AG08396 (cell line): ENCODE measurements at places on chromosomes 11 and 22.

GRCh38 chr11:130418756-130419155, 9.7 kb downstream of the ADAMTS8 start:
- peak; percentile 81 for DNase-seq

GRCh38 chr11:109970516-109971183, 122.5 kb upstream of the ZC3H12C start:
- no peak for DNase-seq

GRCh38 chr22:28792491-28793383, 7.6 kb downstream of the XBP1 start:
- DNase-seq = no peak

DNA sequence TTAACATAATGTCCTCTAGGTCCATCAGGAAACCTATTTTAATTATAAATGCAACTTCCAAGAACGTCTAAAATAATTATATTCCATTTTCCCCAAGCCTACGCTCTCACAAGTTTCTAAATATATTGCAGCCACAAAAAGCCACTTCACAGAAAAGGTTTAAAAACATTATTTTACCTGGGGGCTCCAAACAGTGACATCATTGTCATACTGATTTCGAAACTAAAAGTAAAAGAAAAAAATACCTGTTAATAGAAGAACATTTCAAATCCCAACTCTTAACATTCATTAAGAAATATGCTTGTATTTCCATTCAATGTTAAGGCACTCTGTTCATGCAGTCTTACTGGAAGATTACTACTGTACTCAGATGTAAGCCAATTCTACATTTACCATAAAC, 1.4 kb downstream of the PSMA1 start:
- DNase-seq = no peak

DNA sequence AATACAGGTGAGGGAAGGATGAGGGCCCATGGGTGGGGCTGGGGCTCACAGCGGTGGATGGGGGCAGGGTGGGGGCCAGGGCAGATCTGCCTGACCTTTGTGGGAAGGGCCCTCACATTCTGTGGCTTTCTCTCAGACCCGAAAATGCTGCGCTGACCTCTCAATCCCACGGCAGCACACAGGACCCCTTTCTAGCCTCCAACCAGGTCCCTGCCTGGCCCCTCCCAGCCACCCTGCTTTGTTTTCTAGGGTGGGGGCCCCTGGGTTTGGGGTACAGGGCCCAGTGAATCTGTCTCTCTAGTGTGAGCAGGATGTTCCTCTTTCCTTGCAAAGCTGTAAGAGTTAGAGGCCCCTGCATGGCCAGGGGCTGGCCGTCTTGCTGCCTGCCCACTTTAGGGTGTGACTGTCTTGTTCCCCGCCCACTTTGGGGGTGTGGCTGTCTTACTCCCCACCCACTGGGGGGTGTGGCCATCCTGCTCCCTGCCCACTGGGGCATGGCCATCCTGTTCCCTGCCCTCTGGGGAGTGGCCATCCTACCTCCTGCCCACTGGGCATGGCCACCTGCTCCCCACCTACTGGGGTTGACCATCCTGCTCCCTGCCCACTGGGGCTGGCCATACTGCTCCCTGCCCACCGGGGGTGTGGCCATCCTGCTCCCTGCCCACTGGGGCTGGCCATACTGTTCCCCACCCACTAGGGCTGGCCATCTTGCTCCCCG, 11.5 kb downstream of the PARVG start:
- DNase-seq = no peak

GRCh38 chr11:73838443-73839122, 38.1 kb downstream of the COA4 start:
- peak; percentile 51 for DNase-seq

DNA sequence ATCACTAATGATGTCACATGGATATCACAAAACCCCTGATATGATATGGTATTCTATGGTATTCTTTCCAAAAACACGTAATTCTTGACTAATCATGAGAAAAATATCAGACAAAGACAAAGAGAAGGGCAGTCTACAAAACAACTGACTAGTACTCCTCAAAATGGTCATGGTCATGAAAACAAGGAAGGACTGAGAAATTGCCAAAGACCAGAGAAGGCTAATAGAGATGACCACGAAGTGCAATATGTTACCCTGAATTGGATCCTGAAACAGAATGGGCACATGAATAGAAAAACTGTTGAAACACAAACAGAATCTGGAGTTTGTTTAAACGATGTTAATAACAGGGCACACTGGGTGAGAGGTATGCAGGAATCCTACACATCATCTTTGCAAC, 10.2 kb downstream of the CKAP5 start:
- no peak for DNase-seq

- DNase-seq = peak; percentile 50
Observed at GRCh38 chr11:69351460-69351859, 57.5 kb downstream of the MYEOV start.

- no peak for DNase-seq
Observed at GRCh38 chr11:65382804-65383368, 440 bp upstream of the SLC25A45 start.

GRCh38 chr22:44026066-44026629, 2.0 kb downstream of the PARVB start:
- no peak for DNase-seq

- DNase-seq = no peak
Observed at GRCh38 chr11:79369055-79369454, 71.8 kb downstream of the TENM4 start.

DNA sequence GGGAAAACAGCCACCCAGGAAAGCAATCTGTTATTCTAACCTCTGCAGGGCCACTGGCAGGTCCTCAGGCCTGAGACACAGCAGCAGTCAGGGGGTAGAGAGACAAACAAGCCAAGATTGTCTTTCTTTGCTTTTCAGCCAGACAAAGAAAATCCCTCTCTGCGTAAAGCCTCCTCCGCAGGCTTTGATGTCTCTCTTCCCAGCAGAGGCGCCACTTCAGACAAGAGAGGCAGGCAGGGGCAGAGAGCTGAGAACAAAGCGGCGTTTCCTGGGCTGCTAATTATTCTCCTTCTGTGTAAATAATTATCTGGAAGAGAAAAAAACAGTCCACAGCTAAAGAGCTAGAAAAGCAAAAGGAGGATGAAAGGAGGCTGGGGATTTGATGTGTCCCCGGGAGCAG, 102.7 kb upstream of the SEZ6L start:
- DNase-seq = no peak

- no peak for DNase-seq
Observed at GRCh38 chr11:3106736-3107524, 49.7 kb upstream of the CARS1 start.

GRCh38 chr11:34519595-34520235, 6.1 kb upstream of the ELF5 start:
- no peak for DNase-seq

GRCh38 chr11:7418061-7418460, 67.2 kb upstream of the OLFML1 start:
- no peak for DNase-seq

DNA sequence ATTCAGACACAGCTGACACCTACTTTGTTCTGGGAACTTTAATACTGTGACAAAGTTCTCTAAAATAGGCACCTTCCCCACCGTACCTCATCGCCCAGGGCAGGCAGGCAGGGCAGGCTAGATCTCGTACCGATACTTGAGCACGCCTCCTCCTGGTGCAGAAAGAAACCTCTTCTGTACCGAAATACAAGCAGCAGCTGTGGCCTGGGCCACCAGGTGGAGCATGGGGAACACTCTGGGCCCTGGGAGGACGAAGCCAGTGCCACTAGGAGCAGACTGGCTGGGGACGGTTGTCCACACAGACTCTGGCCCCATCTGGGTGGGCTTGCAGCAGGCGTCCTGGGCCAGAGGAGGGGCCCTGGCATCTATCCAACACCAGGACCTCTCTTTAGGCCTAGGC, 12.8 kb downstream of the PMM1 start:
- DNase-seq = peak; percentile 66

DNA sequence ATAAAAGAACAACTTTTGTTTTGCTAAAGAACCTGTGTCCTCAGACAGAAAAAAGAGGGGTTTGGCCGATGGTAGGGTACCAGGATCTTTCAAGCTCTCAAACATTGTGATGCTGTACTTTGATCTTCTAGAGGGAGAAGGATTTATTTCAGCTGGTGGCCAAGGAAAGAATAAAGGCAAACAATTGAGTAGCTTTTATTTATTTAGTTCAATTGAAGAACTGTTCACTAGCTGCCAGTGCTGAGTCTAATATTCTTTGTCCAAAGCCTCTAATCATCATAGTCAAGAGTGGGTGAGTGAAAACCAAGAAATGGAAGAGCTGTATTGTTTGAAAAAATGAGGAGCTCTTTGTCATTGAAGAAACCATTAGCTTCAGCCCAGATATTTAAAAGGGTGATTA, 138.4 kb downstream of the FAT3 start:
- DNase-seq = no peak

- peak; percentile 67 for DNase-seq
Observed at GRCh38 chr11:127074151-127074761, 73.7 kb upstream of the KIRREL3 start.

GRCh38 chr11:108636222-108636621, 28.6 kb upstream of the DDX10 start:
- no peak for DNase-seq

DNA sequence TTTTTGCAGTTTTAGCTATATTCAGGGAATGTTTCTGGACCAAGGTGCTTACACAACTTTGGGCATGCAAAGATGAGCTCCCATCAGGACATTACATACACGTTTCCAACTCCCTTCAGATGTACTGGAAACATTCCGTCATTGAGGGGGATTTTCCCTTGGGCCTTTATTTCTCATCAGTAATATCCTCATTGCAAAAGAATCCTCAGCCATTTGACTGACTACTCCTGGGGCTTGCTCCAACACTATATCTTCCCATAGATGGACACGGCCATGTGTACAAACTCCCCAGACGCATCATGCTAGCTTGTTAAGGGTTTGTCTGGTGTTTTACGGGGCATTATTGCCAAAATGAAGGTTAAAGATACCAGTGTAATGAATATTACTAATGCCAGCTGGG, 59.3 kb upstream of the NUP160 start:
- DNase-seq = no peak

DNA sequence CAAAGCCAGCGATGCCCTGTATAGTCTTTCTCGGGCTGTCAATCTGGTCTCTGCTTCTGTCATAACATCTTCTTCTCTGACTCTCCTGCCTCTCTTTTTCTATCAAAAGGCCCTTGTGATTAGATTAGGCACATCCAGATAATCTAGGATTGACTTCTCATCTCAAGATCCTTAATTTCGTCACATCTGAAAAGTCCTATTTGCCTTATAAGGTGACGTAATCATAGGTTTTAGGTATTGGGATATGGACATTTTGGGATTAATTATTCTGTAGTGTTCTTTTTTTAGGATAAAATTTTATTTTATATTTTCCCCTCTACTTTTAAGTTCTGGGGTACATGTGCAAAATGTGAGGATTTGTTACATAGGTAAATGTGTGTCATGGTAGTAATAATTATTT, 480.8 kb upstream of the CCDC90B start:
- DNase-seq = no peak

DNA sequence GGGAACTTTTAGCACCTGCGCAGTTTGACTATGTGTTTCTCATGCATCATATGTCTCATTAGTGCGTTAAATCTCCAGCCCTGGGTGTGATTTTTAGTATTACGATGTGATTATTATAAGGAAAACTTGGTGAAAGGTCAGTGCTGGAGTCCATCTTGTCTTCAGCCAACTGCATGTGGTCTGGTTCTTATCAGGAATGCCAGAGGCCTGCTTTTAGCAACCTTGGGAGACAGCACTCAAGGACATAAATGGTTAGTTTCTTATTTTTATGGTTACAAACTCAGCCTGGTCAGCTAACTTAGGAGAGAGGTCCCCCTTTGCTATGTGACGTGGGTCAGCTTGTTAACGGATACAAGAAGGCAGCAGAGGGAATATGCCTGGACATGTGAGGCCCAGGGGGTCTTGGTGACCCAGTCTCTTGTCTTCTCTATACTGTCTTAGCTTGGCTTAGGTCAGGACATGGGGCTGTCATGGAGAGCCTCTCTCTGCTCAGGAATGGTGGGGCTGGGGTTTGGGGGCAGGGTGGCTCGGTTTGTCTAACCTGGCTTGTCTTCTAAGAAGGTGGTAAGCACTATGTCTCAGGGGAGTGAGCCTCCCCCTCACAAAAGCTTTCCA, 21.5 kb downstream of the KCTD21 start:
- no peak for DNase-seq

DNA sequence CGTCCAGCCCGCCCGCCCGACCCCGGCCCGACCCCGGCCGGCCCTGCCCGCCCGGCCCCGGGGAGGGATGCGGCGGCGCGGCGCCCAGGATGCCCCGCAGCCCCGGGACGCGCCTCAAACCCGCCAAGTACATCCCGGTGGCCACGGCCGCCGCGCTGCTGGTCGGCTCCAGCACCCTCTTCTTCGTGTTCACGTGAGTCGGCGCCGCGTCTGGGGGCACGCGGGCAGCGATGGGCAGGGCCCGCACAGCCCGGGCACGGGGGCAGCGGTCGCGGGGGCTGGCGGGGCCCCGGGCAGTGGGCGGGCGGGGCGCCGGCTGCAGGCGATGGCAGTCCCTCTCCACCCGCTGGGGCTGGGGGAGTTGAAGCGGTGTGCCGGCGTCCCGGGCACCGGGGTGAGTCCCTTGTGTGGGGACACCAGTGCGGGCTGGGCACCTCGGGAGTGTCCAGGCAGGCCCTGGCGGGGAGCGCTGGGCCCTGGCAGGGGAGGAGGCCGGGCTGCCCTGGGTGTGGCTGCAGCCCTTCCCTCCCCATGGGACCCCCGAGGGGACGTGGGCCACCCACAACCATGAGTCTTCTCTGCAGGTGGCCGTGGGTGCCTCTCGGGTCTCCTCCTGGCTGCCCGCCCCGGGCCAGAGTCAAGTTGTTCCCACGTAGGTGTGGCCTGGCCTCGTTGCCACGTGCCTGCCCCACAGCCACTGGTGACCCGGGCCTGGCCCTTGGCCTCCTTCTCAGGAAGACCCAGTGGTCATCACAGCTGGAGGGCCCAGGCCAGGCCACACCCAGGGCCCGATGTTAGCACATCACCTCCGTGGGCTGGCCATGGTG, 468 bp downstream of the ZDHHC8 start:
- DNase-seq = peak; percentile 53

- DNase-seq = peak; percentile 48
Observed at GRCh38 chr11:117197516-117198456, 1.4 kb upstream of the TAGLN start.

- no peak for DNase-seq
Observed at GRCh38 chr11:128502726-128503125, 84.6 kb downstream of the ETS1 start.

DNA sequence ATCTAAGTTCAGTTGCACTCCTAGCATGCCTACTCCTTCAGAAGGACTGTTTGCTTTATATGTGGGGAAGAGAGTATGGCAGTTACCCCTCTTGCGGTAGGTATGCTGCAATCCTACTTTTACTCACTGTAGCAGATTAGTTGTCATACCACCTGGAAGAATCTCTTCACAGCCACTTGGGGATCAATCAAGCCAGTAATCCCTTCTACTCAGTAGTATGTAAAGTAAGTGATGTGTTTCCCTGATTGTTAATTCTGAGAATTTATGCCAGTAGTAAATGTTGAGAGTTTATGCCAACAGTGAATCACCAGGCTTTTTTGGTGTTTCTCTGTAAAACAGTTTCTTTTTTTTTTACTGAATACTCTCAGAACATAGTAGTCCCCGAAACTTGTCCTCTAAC, 34.4 kb downstream of the PRMT3 start:
- DNase-seq = no peak
